ENCODE measurements at places on chromosomes 2 and 18.

- no peak for DNase-seq
These were observed 43.0 kb downstream of the MEMO1 start for GRCh38 chr2:31967790-31968189.

GRCh38 chr2:222203041-222203440 lies 95.8 kb downstream of the PAX3 start:
- DNase-seq: no peak

DNA sequence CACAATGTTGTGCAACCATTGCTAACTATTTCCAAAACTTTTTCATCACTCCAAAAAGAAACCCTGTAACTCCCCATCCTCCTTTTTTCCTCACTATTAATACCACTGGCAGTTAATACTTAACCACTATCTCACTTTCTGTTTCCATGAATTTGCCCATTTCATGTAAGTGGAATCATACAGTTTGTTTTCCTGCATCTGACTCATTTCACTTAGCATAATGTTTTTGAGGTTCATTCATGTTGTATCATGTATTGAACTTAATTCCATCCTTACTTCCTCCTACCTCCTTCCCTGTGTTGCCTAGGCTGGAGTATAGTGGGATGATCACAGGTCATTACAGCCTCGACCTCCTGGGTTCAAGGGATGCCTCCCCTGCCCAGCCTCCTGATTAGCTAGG lies 68.3 kb downstream of the FAM117B start:
- DNase-seq: no peak

- no peak for DNase-seq
These were observed 333.4 kb downstream of the GBX2 start for GRCh38 chr2:235834781-235835180.

DNA sequence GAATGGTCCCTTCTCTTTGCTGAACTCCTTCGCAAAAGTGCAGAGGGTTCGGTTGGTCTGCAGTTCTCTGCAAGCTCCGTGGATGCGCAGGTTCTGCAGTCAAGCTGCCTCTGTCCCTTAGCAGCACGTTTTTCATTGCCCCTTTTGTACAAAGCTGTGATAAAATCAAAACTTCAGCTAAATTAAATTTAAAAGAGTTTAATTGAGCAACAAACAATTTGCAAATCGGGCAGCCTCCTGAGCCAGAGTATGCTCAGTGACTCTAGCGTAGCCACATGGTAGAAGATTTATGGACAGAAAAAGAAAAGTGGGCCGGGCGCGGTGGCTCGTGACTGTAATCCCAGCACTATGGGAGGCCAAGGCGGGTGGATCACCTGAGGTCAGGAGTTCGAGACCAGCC lies 18.8 kb downstream of the TSN start:
- no peak for DNase-seq

DNA sequence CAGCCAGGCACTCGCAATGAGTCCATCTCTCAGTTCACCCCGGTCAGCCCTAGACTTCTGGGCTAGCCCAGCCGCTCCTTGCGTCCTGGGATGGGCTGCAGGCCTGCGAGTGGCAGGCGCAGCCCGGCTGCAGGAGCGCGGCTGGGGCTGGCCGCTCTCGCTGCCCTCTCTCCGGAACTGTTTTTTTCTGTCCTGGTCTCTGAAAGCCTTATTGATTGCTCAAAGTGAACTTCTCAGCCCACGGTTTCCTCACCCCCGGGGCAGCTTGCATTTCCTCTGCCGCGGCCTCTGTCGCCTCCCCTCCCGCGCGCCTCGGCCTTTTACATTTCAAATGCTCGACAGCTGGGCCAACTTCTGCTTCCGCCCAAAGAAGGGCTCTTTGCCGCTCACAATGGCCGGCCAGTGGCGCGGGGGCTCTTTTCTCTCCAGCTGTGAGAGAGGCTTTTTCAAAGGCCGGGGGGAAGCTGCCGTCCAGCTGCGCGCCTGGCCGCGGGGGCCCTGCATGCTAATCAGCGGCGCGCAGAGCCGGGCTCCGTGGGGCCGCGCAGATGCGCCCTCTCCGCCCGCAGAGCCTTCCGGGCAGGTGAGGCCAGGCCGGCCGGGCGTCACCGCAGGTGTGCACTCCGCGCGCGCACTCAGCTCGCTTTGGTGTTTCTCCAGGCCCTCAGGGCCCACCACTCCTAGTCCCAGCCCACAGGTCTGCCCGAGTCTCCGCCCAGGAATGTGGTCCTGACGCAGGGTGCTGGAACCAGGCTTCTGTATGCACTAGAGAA lies 513.8 kb downstream of the RNF144A start:
- peak; percentile 35 for DNase-seq
